ENCODE measurements at places on chromosomes 4 and X. TPM values are rescaled to one million over a fixed set of nuclear protein-coding genes. Genes with fewer than 3 reads are reported as not detected.

DNA sequence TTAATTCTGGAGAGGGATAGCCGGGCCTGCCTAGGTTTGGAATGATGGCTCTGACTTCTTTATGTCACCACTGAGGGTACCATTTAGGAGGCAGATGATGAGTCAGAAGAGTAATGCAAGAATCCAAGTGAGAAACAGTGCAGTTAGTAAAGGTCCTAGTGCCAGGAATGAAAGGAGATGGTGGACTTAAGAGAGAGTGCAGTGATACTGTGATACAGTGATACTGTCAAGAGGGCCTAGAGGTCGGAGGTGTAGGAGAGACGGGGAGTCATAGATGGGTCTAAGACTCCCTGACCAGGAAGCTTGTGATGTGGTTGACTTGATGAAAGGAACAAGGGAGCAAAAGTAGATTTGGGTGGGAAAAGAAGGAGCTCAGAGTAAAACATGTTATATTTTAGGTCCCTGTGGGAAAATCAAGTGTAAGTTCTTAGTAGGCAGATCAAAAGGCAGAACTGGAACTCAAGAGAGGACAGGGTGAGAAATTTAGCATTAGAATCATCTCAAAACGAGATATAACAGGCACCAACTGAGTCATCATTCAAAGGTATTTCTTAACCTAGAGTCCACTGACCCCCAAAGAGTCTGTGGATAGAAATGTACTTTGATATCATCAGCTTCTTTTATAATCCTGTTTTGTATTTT lies 85.0 kb downstream of the NFKB1 start:
- H3K36me3 ChIP-seq, result peaks cover 26% of the 10 kb centered on the region
- H3K27ac ChIP-seq, result no peak overlapping the region
- H3K4me1 ChIP-seq, result no peaks in the 10 kb centered on the region
- no peaks in the 10 kb centered on the region for H3K27me3 ChIP-seq
- no peak for DNase-seq

GRCh38 chr4:24003496-24003895 lies 113.6 kb upstream of the PPARGC1A start:
- H3K27me3 ChIP-seq, result no peaks in the 10 kb centered on the region
- no peaks in the 10 kb centered on the region for H3K4me1 ChIP-seq
- no peak overlapping the region for H3K27ac ChIP-seq
- no peak overlapping the region for H3K4me3 ChIP-seq

NAA11 gene
- not detected for total RNA-seq

- H3K27me3 ChIP-seq, result no peaks in the 10 kb centered on the region
- H3K4me1 ChIP-seq, result no peaks in the 10 kb centered on the region
- no peak overlapping the region for H3K27ac ChIP-seq
- no peak for DNase-seq
Observed at GRCh38 chr4:114728426-114728825, 129.8 kb downstream of the UGT8 start.

GRCh38 chrX:64885850-64886249 lies 90.4 kb downstream of the ZC4H2 start:
- H3K27me3 ChIP-seq, result no peaks in the 10 kb centered on the region
- no peak overlapping the region for H3K4me3 ChIP-seq
- no peaks in the 10 kb centered on the region for H3K36me3 ChIP-seq
- DNase-seq, result no peak
- no peak overlapping the region for H3K27ac ChIP-seq

FRMD7 gene
- not detected for total RNA-seq

ATP1B4 gene
- not detected for total RNA-seq

STAG2 gene
- total RNA-seq, result 102 TPM

LAGE3 gene
- 21.6 TPM for total RNA-seq

DNA sequence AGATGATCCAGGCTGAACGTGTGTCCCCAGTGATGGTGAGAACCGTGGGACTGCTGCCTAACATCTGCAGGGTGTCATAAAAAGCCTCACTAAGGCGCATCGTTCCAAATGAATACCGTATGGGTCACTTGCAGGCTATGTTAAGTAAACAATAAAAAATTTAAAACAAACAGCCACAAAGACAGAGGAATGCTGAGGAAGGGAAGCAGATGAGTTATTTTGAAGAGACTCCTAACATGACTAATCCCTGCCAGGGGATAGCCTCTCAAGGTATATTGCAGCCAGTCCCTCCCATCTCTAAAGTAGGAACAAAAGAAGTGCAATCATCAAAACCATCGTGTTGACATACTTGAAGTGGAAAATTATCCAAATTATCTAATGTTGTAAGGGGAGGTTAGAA lies 83.8 kb downstream of the UNC5C start:
- no peak overlapping the region for H3K27ac ChIP-seq
- no peak for DNase-seq
- no peaks in the 10 kb centered on the region for H3K4me1 ChIP-seq
- no peak overlapping the region for H3K4me3 ChIP-seq

GRCh38 chr4:177001271-177002175 lies 208.8 kb upstream of the VEGFC start:
- H3K36me3 ChIP-seq, result no peaks in the 10 kb centered on the region
- H3K4me1 ChIP-seq, result no peaks in the 10 kb centered on the region
- no peak overlapping the region for H3K4me3 ChIP-seq

KLKB1 gene
- 0.89 TPM for total RNA-seq

DNA sequence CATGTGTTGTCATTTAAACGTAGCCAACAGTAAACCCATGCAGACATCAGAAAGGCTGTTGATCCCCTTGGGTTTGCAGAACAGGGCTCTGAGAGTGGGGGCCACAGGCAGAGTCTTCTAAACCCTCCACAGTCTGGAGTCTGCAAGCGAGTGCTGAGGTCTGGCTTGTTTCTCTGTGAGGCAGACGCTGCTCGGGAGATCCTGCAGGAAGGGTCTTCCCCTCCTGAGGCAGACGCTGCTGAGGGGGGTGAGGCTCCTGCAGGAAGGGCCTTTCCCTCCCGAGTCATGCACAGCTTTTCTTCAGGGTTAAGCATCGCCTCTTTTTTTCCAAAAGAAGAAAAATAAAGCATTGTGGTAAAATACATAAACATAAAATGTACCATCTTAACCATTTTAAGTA lies 17.1 kb upstream of the PDE6B start:
- DNase-seq, result peak; percentile 6
- H3K36me3 ChIP-seq, result no peaks in the 10 kb centered on the region
- no peak overlapping the region for H3K27ac ChIP-seq
- no peak overlapping the region for H3K4me3 ChIP-seq
- H3K27me3 ChIP-seq, result no peaks in the 10 kb centered on the region

- H3K27ac ChIP-seq, result no peak overlapping the region
- peaks cover 12% of the 10 kb centered on the region for H3K4me1 ChIP-seq
- H3K27me3 ChIP-seq, result no peaks in the 10 kb centered on the region
Observed at GRCh38 chr4:110518889-110519490, 43.0 kb downstream of the ENPEP start.

GRCh38 chrX:110432091-110432905 lies 73.7 kb downstream of the RTL9 start:
- H3K36me3 ChIP-seq, result no peaks in the 10 kb centered on the region
- no peaks in the 10 kb centered on the region for H3K27me3 ChIP-seq
- H3K4me3 ChIP-seq, result no peak overlapping the region

POLN gene
- 3.1 TPM for total RNA-seq

All from upper lobe of left lung (tissue), 6 donors.